ENCODE measurements at places on chromosomes 7 and 10. TPM values are rescaled to one million over a fixed set of nuclear protein-coding genes. Genes with fewer than 3 reads are reported as not detected.

GRCh38 chr10:108970016-108970415, 953.3 kb downstream of the XPNPEP1 start:
- DNase-seq = peak; percentile 44

DNA sequence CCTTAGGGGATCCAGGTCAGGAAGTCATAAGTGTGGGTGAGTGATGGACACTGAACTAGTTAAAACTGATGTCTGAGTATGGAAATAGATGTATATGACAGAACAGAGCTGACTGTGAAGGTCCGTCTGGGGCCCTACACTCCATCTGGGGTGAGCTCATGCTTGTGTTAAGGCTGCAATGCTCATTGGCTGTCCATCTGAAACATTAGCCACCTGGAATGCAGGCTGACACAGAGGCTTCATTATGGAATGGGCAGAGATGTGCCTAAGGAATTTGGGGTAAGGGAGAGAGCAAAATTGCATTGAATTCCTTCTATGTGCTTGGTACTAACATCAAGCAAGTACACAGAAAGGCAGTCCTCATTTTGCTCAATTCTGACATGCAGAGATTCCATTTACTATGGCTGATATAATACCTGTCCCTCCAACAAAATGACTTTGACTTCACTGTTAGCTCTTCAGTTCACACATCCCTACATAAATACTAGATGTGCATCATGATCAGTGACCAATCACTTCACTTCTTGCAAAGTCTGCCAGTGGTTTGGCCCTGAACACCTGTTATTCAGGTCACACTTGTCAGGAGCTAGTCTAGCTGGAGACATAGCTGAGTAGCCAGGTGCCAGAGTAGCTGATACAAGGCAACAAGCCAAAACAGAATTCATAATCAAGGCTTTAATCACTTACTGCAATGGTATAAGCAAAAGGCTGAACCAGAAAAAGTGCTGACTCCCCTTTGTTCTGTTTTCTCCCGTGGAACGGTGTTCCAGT, 128.9 kb upstream of the VWC2 start:
- no peak for DNase-seq

NKX1-2 gene
- not detected for total RNA-seq

DNA sequence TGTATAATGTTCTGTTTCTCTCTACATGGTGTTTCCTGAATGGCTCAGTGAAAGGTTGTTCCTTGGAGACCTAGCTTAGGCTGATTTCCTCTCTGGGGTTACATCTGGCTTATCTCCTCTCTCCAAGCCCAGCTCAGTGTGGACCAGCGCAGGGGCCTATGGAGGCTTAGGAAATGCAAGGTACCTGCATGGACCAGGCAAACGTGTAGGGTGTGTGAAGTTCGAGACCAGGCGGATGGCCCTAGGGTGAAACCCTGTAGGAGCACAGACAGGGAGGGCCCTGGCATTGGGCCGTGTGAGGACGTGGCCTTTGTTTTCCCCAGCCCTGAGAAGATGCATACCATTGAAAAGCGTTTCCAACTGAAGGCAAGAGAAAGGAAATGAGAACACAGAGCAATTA, 59.0 kb downstream of the DOCK1 start:
- no peak for DNase-seq

EFCAB10 gene
- not detected for total RNA-seq

GRCh38 chr10:79103129-79103528, 34.4 kb downstream of the ZMIZ1 start:
- no peak for DNase-seq

GHRHR gene
- total RNA-seq = not detected

- peak; percentile 2 for DNase-seq
These were observed 215.7 kb upstream of the CSTF2T start for GRCh38 chr10:51915031-51915542.

GRCh38 chr10:103278862-103279298, 1.9 kb downstream of the INA start:
- peak; percentile 58 for DNase-seq

DNA sequence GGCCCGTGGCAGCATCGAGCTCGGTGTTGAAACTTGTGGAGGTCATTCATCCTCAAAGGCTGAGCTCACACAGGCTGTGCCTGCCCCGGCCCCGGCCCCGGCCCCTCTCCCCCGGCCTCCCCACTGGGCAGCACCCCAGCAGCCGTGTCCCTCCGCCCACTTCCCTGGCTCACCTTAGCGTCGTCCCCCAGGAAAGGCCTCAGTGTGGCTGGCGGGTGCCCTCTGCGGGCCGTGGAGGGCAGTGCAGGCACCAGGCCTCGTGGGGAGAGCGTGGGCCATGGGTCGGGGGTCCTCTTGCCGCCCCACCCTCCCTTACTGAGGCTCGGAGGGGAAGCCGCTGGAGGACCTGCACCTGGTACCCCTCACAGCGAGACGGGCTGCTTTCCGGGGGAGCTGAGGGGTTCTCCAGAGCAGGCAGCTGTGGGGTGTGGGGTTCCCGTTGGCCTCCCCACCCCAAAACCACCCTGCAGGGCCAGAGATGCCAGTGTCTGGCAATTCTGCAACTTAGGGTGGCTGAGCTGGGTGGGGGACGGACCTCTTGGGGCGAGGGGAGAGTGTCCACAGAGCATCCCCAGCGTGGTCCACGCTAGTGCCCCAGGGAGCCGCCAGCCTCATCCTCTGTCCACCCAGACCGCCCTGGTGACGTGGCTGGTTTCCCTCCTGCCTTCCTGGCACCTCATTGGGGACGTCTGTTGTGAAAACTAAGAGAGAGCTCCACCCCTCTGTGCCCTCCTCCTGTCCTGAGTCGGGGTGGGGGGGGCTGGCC, 44.2 kb upstream of the DPYSL4 start:
- DNase-seq = no peak

DNA sequence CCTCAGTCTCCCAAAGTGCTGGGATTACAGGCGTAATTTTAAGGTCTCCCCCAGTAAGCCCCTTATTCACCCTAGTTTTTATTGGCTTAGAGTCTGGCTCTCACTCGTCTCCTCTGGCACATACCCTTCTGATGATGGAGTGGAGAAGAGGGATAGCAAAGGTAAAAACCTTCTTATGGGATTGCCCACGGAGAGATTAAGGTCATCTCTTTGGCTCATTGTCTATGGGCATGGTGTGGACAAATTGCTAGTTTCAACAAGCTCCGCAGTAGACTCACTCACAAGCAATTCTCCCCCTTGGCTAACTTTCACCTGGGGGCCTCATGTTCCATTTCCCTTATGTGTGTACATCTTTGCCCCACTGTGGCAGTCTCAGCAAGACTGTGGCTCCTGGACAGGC, 22.4 kb upstream of the TSGA13 start:
- DNase-seq = no peak

CFAP69 gene
- total RNA-seq = 2.6 TPM

DNA sequence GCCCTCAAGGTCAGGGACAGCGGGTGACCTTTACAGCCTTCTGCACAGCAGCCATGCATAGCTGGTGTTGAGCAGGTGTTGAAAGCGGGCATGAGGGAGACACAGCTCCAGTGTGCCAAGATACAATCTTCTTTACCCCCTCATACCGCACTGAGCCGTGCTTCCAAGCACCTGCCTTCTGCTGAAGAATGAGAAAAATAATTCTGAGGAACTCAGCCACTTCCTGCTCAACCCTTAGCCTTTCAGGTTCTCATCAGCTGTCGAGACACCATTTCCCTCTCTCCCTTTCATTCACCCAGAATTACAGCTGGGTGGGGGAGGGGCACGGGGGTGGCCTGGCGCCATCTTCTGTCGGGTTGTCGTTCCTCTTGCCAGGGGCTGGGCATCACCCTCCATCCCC, 58.6 kb downstream of the COL13A1 start:
- DNase-seq = no peak

Measured in fibroblast of villous mesenchyme (primary cell).